Esophagus muscularis mucosa (tissue), 4 donors: ENCODE measurements at places on chromosomes 13 and 19.

DNA sequence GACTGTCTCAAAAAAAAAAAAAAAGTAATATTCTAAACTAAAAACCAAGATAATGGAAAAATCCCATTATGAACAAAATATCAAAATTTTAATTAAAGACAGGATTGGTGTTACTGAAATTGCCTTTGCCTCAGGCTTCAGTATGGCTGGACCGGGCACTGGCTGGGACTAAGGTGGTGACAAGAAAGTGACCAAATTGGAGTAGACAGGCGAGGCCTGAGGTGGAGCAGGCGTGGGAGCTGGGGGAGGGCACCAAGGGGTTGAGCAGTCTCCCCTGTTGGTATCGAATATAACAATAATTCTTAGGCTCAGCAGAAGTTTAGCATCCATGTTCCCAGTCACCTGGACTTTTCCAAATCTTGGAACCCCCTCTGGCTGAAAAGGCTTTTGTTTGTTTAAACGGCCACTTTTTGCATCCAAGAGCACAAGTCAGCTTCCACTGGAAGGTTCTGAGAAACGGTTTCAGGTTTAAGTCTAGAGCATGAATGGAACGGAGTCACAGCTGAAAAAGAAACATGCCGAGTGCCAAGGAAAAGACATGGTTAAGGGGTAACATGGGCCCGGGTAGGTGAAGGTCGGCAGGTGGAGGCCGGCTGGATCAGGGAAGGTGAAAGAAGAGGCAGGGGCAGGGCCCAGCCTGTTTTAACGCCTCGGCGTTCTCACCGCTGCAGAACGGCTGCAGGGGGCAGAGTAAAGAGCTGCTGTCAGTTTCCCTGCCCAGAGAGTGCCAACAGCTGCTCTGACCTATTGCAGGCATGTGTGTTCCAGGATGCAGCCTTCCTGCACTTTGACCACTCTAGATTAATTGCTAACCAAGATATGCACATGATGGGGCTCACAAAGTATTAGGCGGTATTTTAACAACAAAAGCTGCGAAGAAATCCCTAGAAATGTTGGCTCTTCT, 104.4 kb downstream of the TM9SF2 start:
- no peak for DNase-seq
- H3K27me3 ChIP-seq = no peaks in the 10 kb centered on the region
- peak overlapping the region; percentile 89 for H3K27ac ChIP-seq
- H3K4me1 ChIP-seq = peaks cover 15% of the 10 kb centered on the region

DNA sequence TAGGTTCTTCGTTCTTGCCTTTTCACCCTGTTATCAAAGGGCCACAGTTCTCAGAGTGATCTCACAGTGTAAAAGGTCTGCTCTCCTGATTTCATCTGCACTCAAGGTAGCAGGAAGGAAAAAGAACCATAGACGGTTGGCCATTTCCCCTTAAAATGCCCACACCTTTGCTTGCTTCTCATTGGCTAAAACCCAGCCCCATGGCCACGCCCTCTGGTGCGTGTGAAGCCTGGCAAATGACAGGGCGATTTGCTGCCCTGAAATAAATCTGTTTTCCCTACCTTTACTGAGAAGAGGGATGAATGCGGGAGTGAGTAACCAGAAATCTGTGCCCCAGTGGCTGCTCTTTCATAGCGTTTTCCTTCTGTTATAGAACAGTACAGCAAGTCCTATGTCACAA, 269.3 kb downstream of the POU4F1 start:
- no peaks in the 10 kb centered on the region for H3K36me3 ChIP-seq
- H3K27me3 ChIP-seq = no peaks in the 10 kb centered on the region
- H3K27ac ChIP-seq = no peak overlapping the region
- no peaks in the 10 kb centered on the region for H3K4me1 ChIP-seq
- H3K4me3 ChIP-seq = no peak overlapping the region

DNA sequence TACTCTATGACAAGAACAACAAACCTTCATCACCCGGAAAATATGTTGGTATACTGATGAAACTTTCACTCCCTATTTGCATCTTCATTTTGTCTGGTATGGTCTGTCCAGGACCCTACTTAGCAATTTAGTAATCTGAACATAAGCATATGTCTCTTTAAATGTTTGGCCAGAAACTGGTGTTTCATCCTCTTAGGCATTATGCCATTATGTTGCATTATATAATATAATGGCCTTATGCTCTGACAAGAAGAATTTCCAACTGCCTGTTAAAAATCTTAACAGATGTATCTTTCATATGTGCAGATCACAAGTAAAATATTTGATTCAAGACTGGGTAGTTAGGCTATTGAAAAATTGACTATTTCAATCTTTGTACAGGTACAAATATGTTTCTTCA, 610.6 kb upstream of the PRR20A start:
- no peaks in the 10 kb centered on the region for H3K27me3 ChIP-seq
- DNase-seq = no peak
- no peak overlapping the region for H3K4me3 ChIP-seq
- no peaks in the 10 kb centered on the region for H3K4me1 ChIP-seq

DNA sequence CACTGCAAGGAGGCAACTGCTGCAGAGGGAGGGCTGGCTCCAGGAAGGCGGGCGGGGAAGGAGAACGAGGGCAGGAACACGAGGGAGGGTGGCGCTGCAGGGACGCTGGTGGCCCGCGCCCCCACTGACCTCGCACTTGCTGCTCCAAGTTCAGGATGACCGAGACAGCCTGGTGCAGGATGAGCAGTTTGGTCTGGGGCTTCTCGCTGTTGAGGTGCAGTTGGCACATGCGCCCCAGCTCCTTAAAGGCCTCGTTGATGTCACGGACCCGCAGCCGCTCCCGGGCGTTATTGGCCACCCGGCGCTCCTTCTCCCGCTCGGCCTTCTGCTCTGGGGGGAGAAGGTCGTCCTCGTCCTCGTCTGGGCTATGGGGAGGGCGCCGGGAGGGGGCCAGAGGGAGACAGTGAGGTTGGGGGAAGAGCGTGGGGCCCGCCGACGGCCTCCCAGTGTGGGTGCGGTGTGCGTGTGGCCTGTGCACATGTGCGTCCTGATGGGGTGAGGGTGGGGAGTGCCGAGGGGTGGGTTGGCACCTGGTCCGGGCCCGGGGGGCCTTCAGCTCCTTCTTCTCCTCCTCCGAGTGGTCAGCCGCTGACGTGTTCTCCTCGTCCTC, 10.0 kb upstream of the UQCR11 start:
- H3K36me3 ChIP-seq = peaks cover 33% of the 10 kb centered on the region
- no peak overlapping the region for H3K4me3 ChIP-seq
- no peaks in the 10 kb centered on the region for H3K4me1 ChIP-seq
- DNase-seq = no peak
- H3K27me3 ChIP-seq = no peaks in the 10 kb centered on the region

DNA sequence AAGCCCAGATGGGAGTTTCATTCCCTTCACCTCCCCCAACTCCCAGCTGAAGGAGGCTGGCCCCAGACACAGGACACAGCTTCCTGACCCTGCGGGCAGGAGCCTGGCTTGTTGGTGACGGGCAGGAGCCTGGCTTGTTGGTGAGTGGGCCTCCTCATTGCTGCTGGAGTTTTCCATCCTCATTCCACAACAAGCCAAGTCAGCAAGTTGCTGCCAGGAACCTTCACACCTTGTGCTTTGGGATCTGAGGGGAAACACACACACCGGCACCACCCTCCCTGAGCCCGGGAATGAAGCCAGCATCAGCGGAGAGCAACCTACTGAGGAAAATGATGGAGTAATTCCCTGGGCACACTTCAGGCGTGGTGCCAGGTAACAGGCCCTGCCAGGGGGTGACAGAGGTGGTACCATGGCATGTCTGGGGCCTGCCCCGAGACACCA, 74.9 kb downstream of the ALOX5AP start:
- no peak for DNase-seq
- H3K36me3 ChIP-seq = no peaks in the 10 kb centered on the region
- H3K4me1 ChIP-seq = peaks cover 21% of the 10 kb centered on the region
- no peaks in the 10 kb centered on the region for H3K27me3 ChIP-seq
- H3K4me3 ChIP-seq = no peak overlapping the region
- H3K27ac ChIP-seq = no peak overlapping the region

DNA sequence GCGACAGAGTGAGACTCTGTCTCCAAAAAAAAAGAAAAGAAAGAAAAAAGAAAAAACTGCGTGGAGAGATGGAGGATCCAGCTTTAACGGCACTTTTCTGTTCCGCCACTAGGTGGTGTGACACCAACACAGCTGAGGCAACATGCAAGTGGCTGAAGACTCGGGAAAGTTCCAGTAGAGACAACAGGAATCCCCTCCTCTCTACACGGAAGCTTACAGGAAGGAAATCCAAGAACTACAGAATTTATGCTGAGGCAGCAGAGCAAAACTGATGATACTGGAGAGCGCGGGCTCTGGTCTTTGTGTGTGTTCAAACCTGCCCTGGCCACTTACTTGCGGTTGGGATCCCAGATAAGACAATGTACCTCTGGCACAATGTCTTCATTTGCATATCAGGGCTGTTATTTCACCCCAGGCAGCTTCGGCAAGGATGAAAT, 9.9 kb downstream of the RANBP3 start:
- peaks cover 82% of the 10 kb centered on the region for H3K4me1 ChIP-seq
- no peaks in the 10 kb centered on the region for H3K36me3 ChIP-seq
- peak overlapping the region; percentile 27 for H3K4me3 ChIP-seq
- peak overlapping the region; percentile 85 for H3K27ac ChIP-seq
